Fibroblast of skin of right biceps (primary cell): ENCODE measurements at places on chromosomes 2 and 18.

DNA sequence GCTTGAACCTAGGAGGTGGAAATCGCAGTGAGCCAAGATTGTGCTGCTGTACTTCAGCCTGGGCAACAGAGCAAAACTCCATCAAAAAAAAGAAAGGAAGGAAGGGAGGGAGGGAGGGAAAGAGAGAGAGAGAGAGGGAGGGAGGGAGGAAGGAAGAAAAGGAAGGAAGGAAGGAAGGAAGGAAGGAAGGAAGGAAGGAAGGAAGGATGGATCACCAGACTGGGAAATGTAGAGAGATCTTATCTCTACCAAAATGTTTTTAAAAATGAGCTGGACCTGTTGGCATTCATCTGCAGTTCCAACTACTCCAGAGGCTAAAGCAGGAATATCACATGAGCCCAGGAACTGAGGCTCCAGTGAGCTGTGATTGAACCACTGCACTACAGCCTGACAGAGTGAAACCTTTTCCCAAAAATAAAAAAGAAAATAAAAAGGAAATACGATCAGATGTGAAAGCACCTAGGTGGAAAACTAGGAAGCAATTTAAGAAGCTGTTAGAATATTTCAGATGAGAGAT, 239.4 kb downstream of the CDH7 start:
- no peak for DNase-seq

DNA sequence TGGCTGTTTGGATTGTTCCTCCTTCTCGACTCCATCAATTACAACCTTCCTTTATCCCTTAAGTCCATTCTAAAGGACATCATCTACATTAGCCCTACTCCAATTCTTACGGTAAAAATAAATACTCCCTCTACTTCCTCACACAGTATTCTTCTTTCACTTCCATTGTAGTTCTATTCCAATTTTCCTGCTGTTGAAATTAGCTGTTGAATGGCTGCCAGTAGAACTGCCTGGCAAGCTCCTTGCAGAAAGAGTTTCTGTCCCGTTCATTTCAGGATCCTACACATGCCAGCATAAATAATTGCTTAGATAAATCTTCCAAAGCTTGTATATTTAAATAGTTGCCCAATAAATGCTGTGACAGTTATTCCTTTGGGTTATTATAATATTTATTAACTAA, 459.3 kb upstream of the TRIB2 start:
- DNase-seq, result no peak

DNA sequence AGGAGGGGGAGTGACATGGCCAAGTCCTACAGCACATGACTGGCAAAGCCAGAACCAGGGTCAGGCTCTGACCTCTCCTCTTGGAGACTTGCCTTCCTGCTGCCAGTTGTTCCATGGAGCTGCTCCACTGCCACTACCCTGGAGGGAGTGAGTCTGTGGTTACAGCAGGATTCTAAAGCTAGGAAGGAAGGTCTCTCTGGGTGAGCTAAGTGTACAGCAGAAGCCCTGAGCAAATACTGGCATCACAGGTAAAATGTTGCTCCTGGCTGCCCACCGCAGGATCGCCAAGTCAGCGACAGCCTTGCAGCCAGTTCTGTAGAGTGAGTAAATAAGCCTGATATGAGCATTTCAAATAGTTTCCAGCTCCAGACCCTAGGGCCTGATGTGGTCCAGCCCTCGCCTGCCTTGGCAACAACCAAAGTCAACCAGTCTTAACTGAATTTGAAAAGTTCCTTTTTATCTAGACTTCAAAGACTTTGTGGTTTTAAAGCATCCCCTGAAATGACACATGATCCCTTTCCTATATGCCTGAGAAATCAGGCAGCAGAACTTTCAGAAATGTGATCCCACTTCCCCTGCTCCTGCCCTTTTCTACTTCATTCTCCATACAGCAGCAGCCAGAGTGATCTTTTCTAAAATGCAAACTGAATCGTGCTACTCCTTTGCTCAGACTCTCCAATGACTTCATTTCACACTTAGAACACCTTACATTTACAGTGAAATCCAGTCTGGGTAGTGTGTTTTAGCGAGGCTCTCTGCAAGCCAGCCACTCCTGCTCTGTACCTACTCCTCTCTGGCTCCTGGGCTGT, 114.3 kb downstream of the MGAT5 start:
- DNase-seq, result peak; percentile 29

GRCh38 chr2:235605312-235606003, 111.6 kb downstream of the AGAP1 start:
- DNase-seq, result peak; percentile 96

GRCh38 chr2:71379086-71379485, 47.5 kb downstream of the ZNF638 start:
- peak; percentile 74 for DNase-seq

DNA sequence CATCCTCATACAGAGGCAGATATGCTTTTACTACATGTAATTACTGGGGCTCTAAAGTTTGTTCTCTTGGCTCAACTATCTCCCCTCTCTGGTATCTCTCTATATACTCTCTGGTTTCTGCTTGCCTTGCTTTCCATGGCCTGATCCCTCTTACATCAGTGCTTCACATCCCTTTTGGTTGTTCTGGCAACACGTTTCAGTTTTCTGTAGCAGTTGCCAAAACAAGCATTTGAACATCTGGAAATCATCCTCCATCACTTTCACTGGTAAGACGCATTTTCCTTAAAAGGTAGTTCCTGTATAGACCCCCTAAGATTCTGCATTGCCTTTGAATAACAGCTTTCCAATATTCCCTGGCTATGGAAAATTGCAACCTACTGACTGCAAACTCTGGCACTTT, 25.9 kb downstream of the COL5A2 start:
- peak; percentile 83 for DNase-seq

DNA sequence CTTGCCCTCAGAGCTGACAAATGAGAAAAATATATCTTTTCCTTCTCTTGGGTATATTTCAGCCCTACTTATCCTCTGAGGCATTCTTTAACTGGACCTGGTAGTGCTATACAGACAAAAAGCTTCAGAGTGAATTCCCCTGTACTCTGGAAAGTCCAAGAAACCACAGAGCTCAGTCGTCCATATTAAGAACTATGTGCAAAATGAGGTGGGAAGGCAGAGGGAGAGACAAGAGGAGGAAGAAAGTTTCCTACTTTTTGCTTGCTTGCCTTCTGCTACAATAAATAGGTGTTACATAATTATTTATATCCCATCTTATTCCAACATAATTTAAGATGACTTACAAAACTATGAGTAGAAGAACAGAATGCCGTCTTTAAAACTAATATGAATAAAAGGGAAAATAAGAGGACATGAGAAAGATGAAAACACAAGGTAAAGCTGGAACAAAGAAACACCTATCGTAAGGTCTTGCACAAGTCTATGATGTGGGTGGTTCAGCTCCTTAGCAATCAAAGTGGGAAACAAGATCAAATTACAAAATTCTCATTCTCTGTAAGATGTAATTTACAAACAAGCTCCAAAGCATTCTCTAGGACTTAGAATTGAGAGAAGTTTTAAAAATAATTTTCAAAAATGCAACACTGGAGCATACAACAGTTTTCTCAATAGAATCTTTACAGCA, 97.9 kb downstream of the BAZ2B start:
- no peak for DNase-seq

GRCh38 chr2:73053316-73054114, 18.0 kb downstream of the SFXN5 start:
- DNase-seq, result no peak

DNA sequence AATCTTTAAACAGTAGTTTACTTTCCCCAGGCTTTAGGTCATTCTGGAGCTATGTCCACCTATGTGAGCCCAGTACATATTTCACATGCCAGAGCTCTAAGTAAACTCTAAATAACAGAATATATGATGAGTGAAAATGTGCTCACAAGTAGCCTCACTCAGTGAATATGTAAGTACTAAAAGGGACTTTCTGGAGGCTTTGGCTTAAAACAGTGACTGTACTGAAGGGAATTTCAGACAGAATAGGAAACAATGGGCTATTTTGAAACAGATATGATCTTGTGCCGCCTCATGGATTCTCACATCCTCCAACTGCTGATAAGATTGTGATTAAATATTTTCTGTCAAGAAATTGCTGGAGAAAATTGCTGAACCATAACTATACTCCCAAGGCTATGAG, 747.9 kb downstream of the SOCS6 start:
- peak; percentile 51 for DNase-seq

GRCh38 chr2:197513915-197514314, 2.0 kb upstream of the MOB4 start:
- no peak for DNase-seq
